Activated CD4-positive, alpha-beta T cell treated with anti-CD3 and anti-CD28 coated beads, Interleukin-2, amount 10 ng/mL, durations not matched to agents 24 days and 14 days (primary cell): ENCODE measurements at places on chromosomes 7 and 10. TPM values are rescaled to one million over a fixed set of nuclear protein-coding genes. Genes with fewer than 3 reads are reported as not detected.

The CALCR gene
- not detected in 2 replicates for total RNA-seq

The RHOBTB1 gene
- total RNA-seq, result 0.69 TPM in 1 of 2 replicates, not detected in the other

The HMX3 gene
- total RNA-seq, result not detected in 2 replicates

The EVX1 gene
- total RNA-seq, result not detected in 2 replicates

The NUDT5 gene
- total RNA-seq, result 123 and 128 TPM in 2 replicates

The GIMAP6 gene
- 35.5 and 35.8 TPM in 2 replicates for total RNA-seq

The PTPRN2 gene
- total RNA-seq, result 0.31 and 0.33 TPM in 2 replicates

The CYP3A4 gene
- total RNA-seq, result not detected in 2 replicates

The CALHM1 gene
- not detected in 2 replicates for total RNA-seq

The ADRA2A gene
- total RNA-seq, result 0.05 TPM in 1 of 2 replicates, not detected in the other

The VPS37D gene
- total RNA-seq, result 0.40 and 0.47 TPM in 2 replicates

The KCNIP2 gene
- 2.3 and 3.5 TPM in 2 replicates for total RNA-seq

The HDAC9 gene
- 2.9 and 3.0 TPM in 2 replicates for total RNA-seq

The CAV1 gene
- total RNA-seq, result 0.12 and 0.17 TPM in 2 replicates

The TRPV5 gene
- not detected in 2 replicates for total RNA-seq

The ATP6V0A4 gene
- total RNA-seq, result not detected in 2 replicates

The UCMA gene
- not detected in 2 replicates for total RNA-seq

The DNAJC12 gene
- total RNA-seq, result 23.8 and 24.2 TPM in 2 replicates

The ITGB1 gene
- total RNA-seq, result 50.5 and 57.5 TPM in 2 replicates

The ZNF107 gene
- total RNA-seq, result 13.0 and 13.3 TPM in 2 replicates

The CALU gene
- total RNA-seq, result 56.2 and 57.2 TPM in 2 replicates

The FAM25G gene
- total RNA-seq, result not detected in 2 replicates

The THSD7A gene
- total RNA-seq, result not detected in 2 replicates

The RSBN1L gene
- 26.3 and 31.3 TPM in 2 replicates for total RNA-seq

The FAM241B gene
- 9.4 and 11.8 TPM in 2 replicates for total RNA-seq

The VTI1A gene
- total RNA-seq, result 35.2 and 38.4 TPM in 2 replicates

The HOXA4 gene
- not detected in 2 replicates for total RNA-seq

The ANKRD22 gene
- total RNA-seq, result 0.12 TPM in 1 of 2 replicates, not detected in the other
